ENCODE measurements at places on chromosomes 4 and X.

DNA sequence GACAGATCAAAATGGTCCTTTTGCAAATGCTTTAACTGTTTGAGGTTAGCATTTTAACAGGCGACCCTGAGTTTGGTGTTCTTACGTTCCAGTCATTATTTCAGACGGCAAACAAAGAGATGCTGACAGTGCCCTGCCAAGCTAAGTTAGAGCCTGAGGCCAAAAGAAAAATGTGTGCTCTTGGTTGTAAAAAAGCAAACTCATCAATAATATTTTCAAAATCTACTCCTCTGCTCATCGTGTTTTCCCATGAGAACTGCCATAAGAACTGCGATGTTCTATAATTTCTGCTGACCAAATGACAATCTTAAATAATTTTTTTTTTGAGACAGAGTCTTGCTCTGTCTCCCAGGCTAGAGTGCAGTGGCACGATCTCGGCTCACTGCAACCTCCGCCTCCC, 62.7 kb upstream of the BCLAF3 start:
- no peak for DNase-seq

DNA sequence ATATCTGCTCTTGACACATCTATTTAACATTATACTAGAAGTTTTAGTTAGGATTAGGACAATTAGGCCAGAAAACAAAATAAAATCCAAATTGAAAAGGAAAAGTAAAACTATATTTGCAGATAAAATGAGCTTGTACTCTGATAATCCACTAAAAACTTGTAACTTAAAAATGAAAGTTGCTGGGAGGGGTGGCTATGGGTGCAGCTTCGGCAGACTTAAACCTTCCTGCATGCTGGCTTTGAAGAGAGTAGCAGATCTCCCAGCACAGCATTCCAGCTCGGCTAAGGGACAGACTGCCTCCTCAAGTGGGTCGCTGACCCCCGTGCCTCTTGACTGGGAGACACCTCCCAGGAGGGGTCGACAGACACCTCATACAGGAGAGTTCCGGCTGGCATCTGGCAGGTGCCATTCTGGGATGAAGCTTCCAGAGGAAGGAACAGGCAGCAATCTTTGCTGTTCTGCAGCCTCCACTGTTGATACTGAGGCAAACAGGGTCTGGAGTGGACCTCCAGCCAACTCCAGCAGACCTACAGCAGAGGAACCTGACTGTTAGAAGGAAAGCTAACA, 2379.9 kb downstream of the ARAP2 start:
- DNase-seq = no peak

DNA sequence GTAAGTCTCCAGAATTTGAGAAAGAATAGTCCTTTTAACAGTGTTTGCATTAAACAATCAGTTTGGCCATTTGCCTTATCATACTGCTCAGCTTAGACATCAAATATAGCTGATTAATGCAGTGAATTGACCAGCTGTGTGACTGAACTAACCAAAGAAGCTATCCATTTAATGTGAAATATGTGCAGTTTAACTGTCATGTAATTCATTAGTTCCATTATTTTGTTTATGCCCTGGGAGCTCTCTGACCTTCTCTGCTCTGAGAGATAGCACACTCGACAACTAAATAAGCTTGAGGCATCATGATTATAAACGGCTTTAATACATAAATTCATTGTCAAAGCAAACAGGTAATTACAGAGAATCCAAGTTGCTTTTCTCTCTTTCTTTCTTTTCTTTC, 324.3 kb upstream of the PCDH7 start:
- DNase-seq = no peak

GRCh38 chrX:48451708-48452107, 18.4 kb downstream of the SLC38A5 start:
- DNase-seq = no peak

GRCh38 chrX:21354725-21355124, 19.5 kb upstream of the CNKSR2 start:
- DNase-seq = no peak
